Occipital lobe (tissue), 3 donors: ENCODE measurements at places on chromosomes 6 and 20. TPM values are rescaled to one million over a fixed set of nuclear protein-coding genes. Genes with fewer than 3 reads are reported as not detected.

LPIN3 gene
- total RNA-seq: 0.16 TPM

MAN1A1 gene
- 24.0 TPM for total RNA-seq

UBE2V1 gene
- total RNA-seq: 30.1 TPM

MAS1 gene
- not detected for total RNA-seq

NEURL2 gene
- total RNA-seq: 2.8 TPM

SNAP25 gene
- total RNA-seq: 92.5 TPM

ANGPT4 gene
- total RNA-seq: not detected

CST2 gene
- not detected for total RNA-seq

GMNN gene
- 8.1 TPM for total RNA-seq

ANKRD66 gene
- total RNA-seq: 0.16 TPM

SLC44A4 gene
- not detected for total RNA-seq

PACRG gene
- total RNA-seq: 6.7 TPM

DEFB113 gene
- total RNA-seq: not detected

DNMT3B gene
- total RNA-seq: 4.8 TPM

KIAA0408 gene
- 116 TPM for total RNA-seq

B4GALT5 gene
- total RNA-seq: 59.3 TPM

SOX18 gene
- total RNA-seq: 0.31 TPM

HLA-G gene
- not detected for total RNA-seq

CD93 gene
- 13.6 TPM for total RNA-seq
